ENCODE measurements at places on chromosomes 5 and 9.

DNA sequence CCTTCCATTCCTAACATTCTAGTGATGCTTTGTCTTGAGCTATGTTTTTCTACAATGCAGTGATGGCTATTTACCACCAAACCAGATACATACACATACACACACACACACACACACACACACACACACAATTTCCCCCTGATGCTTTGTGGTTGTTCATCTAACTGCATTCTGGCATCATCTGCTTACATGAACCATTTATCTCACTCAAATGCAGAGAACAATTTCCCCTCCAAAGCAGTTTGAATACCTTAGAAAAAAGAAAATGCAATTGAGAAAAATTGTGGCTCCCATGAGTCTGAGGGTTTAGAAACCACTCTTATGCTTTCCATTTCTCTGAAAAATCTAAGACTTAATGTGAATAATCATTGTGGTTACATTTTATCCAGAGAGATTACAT, 1024.8 kb downstream of the TLE4 start:
- no peak for DNase-seq

DNA sequence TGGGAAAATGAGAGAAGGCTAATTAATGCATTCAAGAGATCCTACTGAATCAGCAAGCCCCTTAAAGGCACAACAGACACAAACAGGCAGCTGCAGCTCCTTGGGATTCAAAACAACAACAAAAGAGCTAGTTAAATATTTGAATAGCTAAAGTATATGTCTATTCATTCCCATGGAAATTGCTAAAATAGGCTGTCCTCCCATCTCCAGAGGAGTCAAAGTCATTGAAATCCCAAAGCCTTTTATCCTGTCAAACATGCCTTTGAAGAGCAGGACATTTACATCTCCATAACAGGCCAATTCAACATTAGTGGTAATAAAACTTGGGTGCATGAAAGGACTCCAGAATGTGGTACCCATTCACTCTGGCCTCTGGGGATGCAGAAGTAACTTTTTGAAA, 177.4 kb downstream of the NTRK2 start:
- no peak for DNase-seq

DNA sequence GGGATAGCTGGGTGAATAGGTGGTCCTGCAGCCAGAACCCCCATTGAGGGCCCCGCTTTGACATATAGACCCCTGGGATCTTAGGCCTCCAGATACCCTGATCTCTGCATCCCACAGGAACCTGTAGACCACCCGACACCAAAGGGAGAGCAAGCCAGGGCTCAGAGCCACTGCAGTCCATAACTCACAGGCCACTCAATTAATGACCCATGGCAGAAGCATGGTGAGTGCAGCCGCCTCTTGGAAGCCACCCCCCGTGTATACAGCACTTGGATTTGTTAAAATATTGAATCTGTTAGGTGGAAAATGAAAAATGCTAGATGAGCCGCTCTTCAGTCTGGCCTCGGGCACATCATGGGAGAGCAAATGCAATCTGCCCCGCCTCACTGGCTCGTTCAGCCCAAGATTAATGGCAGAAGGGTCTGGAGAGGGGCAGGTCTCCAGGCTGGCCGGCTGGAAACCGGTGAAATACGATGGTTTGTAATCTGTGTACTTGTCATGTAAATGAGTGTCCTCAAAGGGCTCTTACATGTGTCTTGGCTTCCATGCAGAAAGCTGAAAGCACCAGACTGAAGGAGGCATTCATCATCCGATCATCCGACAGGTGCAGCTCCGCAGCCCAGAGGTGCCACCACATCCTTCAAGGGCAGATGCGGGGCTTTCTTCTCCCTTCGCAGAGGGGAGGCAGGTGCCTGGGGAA, 111.3 kb downstream of the OLFM1 start:
- DNase-seq: no peak

DNA sequence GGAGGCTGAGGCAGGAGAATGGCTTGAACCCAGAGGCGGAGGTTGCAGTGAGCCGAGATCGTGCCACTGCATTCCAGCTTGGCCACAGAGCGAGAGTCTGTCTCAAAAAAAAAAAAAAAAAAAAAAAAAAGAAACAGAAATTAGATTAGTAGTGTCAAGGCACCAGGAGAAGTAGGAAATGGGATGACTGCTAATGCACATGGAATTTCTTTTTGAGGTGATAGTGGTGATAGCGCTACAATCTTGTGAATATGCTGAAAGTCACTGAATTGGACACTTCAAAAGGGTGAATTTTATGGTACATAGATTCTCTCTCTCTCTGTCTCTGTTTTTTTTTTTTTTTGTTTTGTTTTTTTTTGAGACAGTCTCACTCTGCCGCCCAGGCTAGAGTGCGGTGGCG, 42.1 kb upstream of the SUB1 start:
- DNase-seq: no peak

All from hematopoietic multipotent progenitor cell treated with erythropoietin and hydrocortisone succinate and interleukin-3 and kit ligand, for 4 days (in vitro differentiated cells).